Esophagus (tissue), 2 donors: ENCODE measurements at places on chromosomes 13 and 19. TPM values are rescaled to one million over a fixed set of nuclear protein-coding genes. Genes with fewer than 3 reads are reported as not detected.

Gene KLK2
- not detected for polyA plus RNA-seq

Gene COPE
- polyA plus RNA-seq = 214 TPM

Gene LIM2
- polyA plus RNA-seq = not detected

Gene ZNF77
- polyA plus RNA-seq = 2.6 TPM

Gene FOXA3
- 0.02 TPM for polyA plus RNA-seq

Gene CGB1
- not detected for polyA plus RNA-seq

Gene C5AR1
- 0.96 TPM for polyA plus RNA-seq

Gene FNDC3A
- polyA plus RNA-seq = 6.0 TPM

Gene MEDAG
- polyA plus RNA-seq = 1.7 TPM
